ENCODE measurements at places on chromosomes 16 and 17.

- no peak for DNase-seq
Observed at GRCh38 chr17:65197201-65197600, 60.0 kb downstream of the RGS9 start.

- no peak for DNase-seq
Observed at GRCh38 chr17:9571201-9571600, 4.4 kb downstream of the STX8 start.

GRCh38 chr16:51155820-51156806 is 5.0 kb upstream of the SALL1 start:
- no peak for DNase-seq

GRCh38 chr17:30000755-30001257 is 59.4 kb downstream of the EFCAB5 start:
- DNase-seq: no peak

DNA sequence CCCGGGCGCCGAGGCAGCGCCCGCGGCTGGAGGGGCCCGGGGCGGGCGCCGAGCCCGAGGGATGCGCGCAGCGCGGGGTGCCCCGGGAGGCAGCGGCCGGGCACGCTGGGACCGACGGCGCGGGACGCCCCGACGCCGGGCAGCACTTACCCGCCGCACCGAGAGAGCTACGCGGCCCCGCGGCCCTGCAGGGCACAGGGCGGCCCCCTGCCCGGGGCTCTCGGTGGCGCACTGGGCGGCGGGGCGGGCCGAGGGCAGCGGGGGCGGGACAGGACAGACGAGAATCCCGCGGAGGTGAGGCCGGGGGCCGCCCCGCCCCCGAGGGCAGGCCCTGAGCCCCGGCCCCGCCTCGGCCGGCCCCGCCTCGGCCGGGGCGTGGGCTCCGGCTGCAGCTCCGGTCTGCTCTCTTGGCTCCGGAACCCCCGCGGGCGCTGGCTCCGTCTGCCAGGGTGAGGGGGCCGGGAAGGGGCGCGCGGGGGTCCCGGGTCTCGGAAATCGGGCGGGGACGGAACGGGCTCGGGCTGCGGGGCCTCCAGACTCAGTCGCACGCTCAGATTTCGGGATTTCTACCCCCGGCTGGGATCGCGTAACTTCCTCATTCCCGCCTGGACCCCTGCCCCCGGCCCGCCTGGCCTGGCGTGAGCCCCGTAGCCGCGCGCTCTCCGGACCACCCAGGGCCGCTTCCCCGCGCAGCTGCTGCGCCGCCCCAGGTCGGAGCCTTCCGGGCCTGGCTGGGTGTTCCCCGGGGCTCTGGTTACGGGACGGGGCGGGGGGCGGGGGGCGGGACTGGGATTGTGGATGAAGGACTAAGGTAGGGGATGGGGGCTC is at the start of gene PLD2:
Gene PLD2, plus strand, starts transcription at position 376 of the 828 bp plus-strand sequence. CDS start 621 bp downstream, outside the sequence.
- DNase-seq: no peak

DNA sequence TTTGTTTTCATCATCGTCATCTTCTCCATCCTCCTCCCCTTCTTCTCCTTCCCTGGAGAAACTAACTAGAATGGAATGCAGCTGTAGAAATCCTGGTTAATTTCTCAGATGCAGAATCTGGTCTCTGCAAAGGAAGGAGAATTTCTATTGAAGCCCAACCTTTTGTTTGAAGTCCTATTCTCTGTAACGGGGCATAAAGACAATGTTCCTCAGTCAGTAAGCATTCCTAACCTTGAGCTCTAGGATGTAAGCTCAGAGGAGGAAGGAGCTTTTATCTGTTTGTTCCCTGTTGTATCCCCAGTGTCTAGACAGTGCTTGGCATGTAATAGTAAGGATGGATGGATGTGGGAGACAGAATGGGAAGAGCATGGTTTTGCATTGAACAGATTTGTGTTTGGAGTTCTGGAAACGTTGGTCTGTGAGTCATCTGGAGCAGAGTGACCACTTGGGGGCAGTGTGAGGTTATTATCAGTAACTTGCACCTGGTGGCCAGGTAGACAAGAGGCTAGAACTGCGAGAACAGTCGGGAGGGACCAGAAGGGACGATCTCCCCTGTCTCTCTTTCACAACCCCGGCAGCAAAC is 363.7 kb downstream of the SNX29 start:
- no peak for DNase-seq

DNA sequence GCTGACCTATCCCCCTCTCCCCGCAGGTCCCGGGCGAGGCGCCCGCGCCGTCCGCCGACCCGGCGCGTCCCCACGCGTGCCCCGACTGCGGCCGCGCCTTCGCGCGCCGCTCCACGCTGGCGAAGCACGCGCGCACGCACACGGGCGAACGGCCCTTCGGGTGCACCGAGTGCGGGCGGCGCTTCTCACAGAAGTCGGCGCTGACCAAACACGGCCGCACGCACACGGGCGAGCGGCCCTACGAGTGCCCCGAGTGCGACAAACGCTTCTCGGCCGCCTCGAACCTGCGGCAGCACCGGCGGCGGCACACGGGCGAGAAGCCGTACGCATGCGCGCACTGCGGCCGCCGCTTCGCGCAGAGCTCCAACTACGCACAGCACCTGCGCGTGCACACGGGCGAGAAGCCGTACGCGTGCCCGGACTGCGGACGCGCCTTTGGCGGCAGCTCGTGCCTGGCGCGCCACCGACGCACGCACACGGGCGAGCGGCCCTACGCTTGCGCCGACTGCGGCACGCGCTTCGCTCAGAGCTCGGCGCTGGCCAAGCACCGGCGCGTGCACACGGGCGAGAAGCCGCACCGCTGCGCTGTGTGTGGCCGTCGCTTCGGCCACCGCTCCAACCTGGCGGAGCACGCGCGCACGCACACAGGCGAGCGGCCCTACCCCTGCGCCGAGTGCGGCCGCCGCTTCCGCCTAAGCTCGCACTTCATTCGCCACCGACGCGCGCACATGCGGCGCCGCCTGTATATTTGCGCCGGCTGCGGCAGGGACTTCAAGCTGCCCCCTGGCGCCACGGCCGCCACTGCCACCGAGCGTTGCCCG is 10.3 kb downstream of the ZNF771 start:
- DNase-seq: peak; percentile 71

DNA sequence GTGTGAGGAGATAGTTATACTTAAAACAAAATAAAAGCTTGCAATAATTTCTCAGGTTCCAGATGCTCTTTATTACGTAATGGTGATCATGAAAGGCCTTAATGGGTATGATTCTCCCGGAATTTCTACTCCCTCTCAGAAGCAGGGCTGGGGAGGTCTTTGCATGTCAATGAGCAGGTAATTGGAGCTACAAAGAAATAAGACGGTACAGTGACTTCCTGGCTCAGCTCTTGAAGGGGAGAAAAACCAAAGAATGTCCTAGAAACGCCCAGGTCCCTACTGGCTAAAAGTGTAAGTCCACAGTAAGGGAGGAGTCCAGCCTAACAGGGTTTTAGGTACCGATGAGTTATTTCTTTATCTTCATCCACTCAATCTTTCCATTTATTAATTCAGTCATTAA is 390.9 kb downstream of the TMEM114 start:
- no peak for DNase-seq

GRCh38 chr17:82957469-82957795 is 117.6 kb upstream of the ZNF750 start:
- DNase-seq: no peak

DNA sequence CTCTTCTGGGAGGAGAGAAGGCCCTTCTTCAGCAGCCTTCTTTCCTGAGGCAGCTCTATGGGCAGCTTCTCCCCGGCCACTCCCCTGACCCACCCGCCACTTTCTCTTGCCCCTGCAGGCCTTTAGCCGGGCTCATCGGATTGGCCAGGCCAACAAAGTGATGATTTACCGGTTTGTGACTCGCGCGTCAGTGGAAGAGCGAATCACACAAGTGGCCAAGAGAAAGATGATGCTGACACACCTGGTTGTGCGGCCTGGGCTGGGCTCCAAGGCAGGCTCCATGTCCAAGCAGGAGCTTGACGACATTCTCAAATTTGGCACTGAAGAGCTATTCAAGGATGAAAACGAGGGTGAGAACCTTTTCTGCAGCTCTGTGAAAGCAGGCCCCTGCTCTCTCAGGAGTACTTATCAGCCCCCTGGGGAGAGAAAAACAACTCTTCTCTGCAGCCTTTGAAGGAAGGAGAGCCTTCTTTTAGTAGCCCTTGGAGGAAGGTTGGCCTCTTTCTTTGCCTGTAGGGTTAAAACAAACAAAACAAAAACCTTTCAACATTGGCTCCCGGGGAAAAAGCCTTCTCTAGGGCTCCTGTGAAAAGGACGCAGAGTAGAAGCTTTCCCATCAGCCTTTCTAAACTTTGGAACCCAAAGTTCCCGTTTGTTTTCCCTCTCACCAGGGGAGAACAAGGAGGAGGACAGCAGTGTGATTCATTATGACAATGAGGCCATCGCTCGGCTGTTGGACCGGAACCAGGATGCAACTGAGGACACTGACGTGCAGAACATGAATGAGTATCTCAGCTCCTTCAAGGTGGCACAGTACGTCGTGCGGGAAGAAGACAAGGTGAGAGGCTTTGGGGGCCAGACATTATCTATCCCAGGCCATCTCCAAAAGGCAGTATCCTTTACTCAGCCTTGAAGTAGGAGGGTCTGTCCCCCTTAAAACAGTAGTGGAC is 12.7 kb downstream of the RNF227 start:
- DNase-seq: no peak

DNA sequence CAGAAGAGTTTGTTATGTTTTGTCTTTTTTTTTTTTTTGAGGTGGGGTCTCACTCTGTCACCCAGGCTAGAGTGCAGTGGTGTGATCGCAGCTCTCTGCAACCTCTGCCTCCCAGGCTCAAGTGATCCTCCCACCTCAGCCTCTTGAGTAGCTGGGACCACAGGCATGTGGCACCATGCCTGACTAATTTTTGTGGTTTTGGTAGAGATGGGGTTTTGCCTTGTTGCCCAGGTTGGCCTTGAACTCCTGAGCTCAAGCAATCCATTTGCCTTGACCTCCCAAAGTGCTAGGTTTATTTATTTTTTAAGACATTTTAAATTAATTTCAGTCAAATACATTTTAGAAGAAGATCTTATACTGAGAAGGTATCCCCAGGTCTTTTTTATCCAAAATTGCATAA is 366.7 kb downstream of the KCNJ2 start:
- DNase-seq: no peak

GRCh38 chr16:69579783-69580481 is 14.2 kb downstream of the NFAT5 start:
- no peak for DNase-seq

- no peak for DNase-seq
Observed at GRCh38 chr17:80349151-80349651, 65.8 kb upstream of the ENDOV start.

GRCh38 chr16:8943966-8944759 is 19.5 kb downstream of the USP7 start:
- no peak for DNase-seq

DNA sequence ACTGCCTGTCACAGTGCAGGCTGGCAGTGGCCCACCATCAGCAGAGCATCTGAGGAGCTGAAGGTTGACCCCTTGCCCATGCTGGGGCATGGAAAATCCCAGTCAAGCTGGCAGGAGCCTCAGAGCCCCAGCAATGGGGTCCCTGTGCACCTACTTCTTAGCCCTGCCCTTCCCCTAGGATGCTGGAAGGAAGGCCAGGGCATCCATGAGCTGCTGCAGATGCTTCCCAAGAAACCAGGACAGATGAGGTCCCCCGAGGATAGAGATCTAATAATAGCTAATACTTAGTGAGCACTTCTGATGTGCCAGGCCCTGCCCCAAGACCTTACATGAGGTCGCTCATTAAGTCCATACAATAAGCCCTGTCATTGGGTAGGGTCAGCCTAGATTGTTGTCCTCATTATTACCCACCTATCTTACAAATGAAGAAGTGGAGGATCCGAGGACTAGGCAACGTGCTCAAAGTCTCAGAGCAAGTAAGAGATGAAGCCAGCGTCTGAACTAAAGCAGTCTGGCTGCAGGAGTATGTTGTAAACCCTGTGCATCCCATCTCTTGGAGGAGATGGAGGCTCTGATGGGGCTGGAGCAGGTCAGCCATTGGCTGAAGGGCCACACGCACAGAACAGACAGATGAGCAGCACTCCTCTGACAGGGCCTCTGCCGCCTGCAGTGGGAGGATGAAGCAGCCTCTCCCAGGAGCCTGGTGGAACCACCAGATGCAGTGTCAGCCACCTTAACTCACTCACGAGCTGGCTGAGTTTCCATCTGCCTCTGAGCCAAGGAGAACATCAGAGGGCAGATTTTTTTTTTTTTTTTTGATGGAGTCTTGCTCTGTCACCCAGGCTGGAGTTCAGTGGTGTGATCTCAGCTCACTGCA is 175.4 kb downstream of the WSCD1 start:
- no peak for DNase-seq

- no peak for DNase-seq
Observed at GRCh38 chr16:64358291-64358690, 763.6 kb downstream of the CDH11 start.

GRCh38 chr17:45029758-45030423 is 21.5 kb downstream of the DCAKD start:
- no peak for DNase-seq

GRCh38 chr16:79909571-79909970 is 309.0 kb upstream of the MAF start:
- no peak for DNase-seq

- no peak for DNase-seq
Observed at GRCh38 chr16:31703526-31704128, 170.0 kb upstream of the ZNF267 start.

- no peak for DNase-seq
Observed at GRCh38 chr17:76267051-76267576, 2.0 kb downstream of the UBALD2 start.

DNA sequence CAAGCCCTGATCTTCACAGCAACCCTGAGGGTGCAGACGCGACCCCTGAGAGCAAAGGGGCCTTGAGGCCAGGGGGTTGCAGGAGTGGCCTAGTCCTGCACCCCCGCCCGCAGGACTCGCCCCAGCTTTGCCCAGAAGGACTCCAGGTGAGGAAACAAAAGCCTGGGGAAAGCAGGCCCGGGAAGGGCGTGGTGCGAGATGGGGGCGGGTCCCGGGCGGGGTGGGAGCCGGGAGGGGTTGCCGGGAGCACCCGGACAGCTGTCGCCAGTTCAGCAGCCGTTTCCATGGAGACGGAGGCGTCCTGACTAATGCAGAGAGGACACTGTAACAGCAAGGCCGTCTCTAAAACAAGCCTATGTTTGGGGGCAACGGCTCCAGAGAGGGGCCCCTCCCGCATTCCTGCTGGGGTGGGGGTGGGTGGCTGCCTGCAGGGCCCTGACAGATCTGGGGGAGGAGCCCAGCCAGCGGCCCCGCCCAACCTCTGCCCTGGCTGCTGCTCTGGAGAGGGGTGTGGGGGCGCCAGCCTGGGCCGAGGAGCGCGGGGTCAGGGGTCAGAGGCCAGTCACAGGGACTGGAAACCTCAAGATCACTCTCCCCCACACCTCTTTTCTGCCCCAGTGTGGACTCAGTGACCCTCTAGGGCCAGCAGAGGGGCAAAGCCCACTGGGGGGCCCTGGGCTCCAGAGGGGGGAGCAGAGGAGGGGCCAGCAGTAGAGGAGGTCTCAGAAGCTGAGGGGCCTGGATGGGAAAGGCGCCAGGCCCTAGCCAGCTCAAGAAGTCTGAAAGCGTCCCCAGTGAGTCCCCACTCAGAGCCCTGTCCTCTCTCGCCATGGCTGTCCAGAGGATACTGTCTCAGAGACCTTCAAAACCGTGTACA is 3.1 kb upstream of the TPPP3 start:
- DNase-seq: peak; percentile 49

DNA sequence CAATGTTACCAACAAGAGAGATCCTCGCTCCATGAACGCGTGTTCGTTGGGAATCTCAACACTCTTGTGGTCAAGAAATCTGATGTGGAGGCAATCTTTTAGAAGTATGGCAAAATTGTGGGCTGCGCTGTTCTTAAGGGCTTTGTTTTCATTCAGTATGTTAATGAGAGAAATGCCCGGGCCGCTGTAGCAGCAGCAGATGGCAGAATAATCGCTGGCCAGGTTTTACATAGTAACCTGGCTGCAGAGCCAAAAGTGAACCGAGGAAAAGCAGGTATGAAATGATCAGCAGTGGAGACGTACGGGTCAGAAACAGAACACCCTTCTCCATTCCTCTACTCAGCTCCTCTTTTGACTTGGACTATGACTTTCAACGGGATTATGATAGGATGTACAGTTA is 13.3 kb downstream of the SOCS1 start:
- DNase-seq: no peak
